Suprapubic skin (tissue), 4 donors: ENCODE measurements at places on chromosomes 3 and 15. TPM values are rescaled to one million over a fixed set of nuclear protein-coding genes. Genes with fewer than 3 reads are reported as not detected.
A peak's percentile ranks its signal among the peaks of the same experiment; 100 is the strongest.

- DNase-seq = no peak
- peaks cover 90% of the 10 kb centered on the region for H3K36me3 ChIP-seq
- H3K4me3 ChIP-seq = no peak overlapping the region
- no peaks in the 10 kb centered on the region for H3K27me3 ChIP-seq
These were observed 13.5 kb downstream of the MCCC1 start for GRCh38 chr3:183085634-183086390.

- peak overlapping the region; percentile 27 for H3K27ac ChIP-seq
- no peak for DNase-seq
- H3K27me3 ChIP-seq = no peaks in the 10 kb centered on the region
- H3K4me1 ChIP-seq = peaks cover 17% of the 10 kb centered on the region
- no peaks in the 10 kb centered on the region for H3K36me3 ChIP-seq
These were observed 308.8 kb upstream of the NR2E3 start for GRCh38 chr15:71501344-71502076.

DNA sequence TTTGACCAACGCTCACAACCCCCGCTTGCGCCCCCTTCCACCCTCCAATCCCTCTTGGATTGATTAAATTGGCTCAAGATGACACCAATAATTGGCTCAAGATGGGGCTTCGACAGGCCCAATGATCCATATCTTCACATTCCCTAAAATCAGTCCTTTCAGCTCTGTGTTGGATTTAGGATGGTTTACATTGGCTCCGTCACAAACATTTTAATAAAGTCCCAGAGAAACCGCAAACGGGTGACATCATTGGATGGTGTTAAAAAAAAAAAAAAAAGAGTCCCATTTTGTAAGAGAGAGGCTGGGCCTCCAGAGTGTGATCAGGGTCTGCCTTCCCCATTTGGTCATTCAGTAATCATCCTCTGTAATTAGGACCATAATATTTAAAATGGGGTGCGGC lies 113.4 kb upstream of the MRPS22 start:
- no peaks in the 10 kb centered on the region for H3K36me3 ChIP-seq
- no peaks in the 10 kb centered on the region for H3K27me3 ChIP-seq
- H3K27ac ChIP-seq = no peak overlapping the region
- DNase-seq = no peak

DNA sequence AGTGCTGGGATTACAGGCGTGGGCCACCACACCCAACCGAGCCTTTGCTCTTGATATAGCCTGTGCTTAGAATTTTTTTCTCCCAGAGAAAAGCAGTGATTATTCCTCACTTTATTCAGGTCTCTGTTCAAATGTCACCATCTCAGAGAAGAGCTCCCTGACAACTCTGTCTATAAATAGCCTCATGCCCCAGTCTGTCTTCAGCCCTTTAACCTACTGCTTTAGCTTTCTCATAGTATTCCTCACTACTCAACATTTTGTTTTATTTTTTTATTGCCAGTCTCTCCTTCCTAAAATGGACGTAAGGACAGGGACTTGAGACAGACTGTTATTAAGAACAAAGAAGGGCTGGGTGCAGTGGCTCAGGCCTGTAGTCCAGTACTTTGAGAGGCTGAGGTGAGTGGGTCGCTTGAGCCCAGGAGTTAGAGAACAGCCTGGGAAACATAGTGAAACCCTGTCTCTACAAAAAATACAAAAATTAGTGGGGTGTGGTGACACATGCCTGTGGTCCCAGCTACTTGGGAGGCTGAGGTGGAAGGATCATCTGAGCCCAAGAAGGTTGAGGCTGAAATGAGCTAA lies 78.7 kb upstream of the TTBK2 start:
- no peaks in the 10 kb centered on the region for H3K4me1 ChIP-seq
- no peak overlapping the region for H3K27ac ChIP-seq
- H3K27me3 ChIP-seq = no peaks in the 10 kb centered on the region
- peaks cover 41% of the 10 kb centered on the region for H3K36me3 ChIP-seq
- H3K4me3 ChIP-seq = no peak overlapping the region

Gene CP
- total RNA-seq = 3.9 TPM

- H3K36me3 ChIP-seq = no peaks in the 10 kb centered on the region
- no peaks in the 10 kb centered on the region for H3K27me3 ChIP-seq
- no peak overlapping the region for H3K4me3 ChIP-seq
- peaks cover 54% of the 10 kb centered on the region for H3K4me1 ChIP-seq
- no peak overlapping the region for H3K27ac ChIP-seq
These were observed 3.8 kb downstream of the STT3B start for GRCh38 chr3:31536497-31536896.

DNA sequence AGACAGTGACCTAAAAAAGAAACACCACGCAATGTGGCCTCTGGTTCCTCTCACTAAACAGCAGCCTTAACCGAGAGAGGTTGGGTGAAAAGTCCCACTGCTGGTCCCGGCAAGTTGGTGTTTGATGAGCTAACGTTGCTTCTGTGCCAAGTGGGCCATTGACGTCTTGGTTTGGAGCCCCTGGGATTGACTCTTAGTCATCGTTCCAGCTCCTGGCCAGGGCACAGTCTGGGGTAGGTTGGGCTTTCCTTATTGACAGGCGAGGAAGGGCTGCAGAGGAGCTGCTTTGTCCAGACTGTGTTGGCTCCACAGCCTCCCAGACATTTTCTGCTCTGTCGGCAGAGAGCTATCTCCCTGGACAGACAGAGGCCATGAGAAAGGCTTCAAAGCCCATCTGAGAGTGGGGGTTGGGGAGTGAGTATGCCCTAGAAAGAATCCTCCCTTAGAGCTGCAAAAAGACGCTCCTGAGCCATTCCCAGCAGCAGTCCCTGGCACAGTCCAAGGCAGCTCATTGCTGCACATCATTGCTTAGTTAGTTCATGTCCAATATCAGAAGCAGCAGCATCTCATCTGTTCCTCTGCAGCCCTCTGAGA lies 28.6 kb upstream of the C3orf80 start:
- no peak for DNase-seq
- no peak overlapping the region for H3K4me3 ChIP-seq
- no peaks in the 10 kb centered on the region for H3K27me3 ChIP-seq
- H3K4me1 ChIP-seq = no peaks in the 10 kb centered on the region
- H3K27ac ChIP-seq = no peak overlapping the region

Gene IQCF5
- total RNA-seq = not detected

DNA sequence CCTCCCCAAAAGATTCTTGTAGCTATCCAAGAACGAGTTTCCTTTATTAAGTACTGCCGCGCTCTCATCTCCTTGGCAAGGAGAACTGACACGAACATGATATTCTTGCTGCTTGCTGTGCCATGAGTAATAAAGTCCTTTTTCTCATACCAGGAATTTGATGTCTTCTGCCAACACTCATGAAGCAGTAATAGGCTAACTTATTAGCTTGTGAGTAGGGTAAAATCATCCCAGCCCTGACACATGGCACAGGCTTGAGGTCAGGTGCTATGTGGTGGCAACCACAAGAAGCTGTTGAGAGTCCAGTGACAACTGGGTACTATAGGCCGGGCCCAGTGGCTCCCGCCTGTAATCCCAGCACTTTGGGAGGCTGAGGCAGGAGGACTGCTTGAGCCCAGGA lies 22.7 kb upstream of the UBXN7 start:
- no peaks in the 10 kb centered on the region for H3K36me3 ChIP-seq
- no peak for DNase-seq
- no peaks in the 10 kb centered on the region for H3K4me1 ChIP-seq
- H3K4me3 ChIP-seq = no peak overlapping the region
- H3K27ac ChIP-seq = no peak overlapping the region
- no peaks in the 10 kb centered on the region for H3K27me3 ChIP-seq

- H3K4me3 ChIP-seq = no peak overlapping the region
- no peaks in the 10 kb centered on the region for H3K36me3 ChIP-seq
- DNase-seq = no peak
- no peak overlapping the region for H3K27ac ChIP-seq
- peaks cover 8% of the 10 kb centered on the region for H3K4me1 ChIP-seq
These were observed 47.4 kb downstream of the CMTM8 start for GRCh38 chr3:32285891-32286290.
